Bronchial smooth muscle cell (primary cell): ENCODE measurements at places on chromosomes 5 and 9. TPM values are rescaled to one million over a fixed set of nuclear protein-coding genes. Genes with fewer than 3 reads are reported as not detected.

The ZDHHC11 gene
- total RNA-seq: 0.47 and 3.3 TPM in 2 replicates

The CCT5 gene
- total RNA-seq: 257 and 397 TPM in 2 replicates

The IGFBPL1 gene
- total RNA-seq: not detected in 2 replicates

The RLN2 gene
- total RNA-seq: not detected in 2 replicates

The LCN15 gene
- not detected in 2 replicates for total RNA-seq

The NCS1 gene
- 36.1 and 38.0 TPM in 2 replicates for total RNA-seq

The NSMF gene
- total RNA-seq: 10.5 and 11.3 TPM in 2 replicates

The GMCL2 gene
- total RNA-seq: not detected in 2 replicates

The PRRX2 gene
- 21.5 and 44.3 TPM in 2 replicates for total RNA-seq

The ZNF367 gene
- total RNA-seq: 0.09 and 0.95 TPM in 2 replicates

The NME5 gene
- 2.7 and 3.9 TPM in 2 replicates for total RNA-seq

The NMUR2 gene
- total RNA-seq: not detected in 2 replicates

The TMEFF1 gene
- 1.3 and 2.3 TPM in 2 replicates for total RNA-seq

The PRRC1 gene
- total RNA-seq: 42.1 and 46.8 TPM in 2 replicates

The CHSY3 gene
- total RNA-seq: 0.77 and 1.3 TPM in 2 replicates

The PCDHGC4 gene
- total RNA-seq: 3.2 and 3.3 TPM in 2 replicates

The GFI1B gene
- total RNA-seq: not detected in 2 replicates

The TTC33 gene
- 12.5 and 14.7 TPM in 2 replicates for total RNA-seq

The AUH gene
- total RNA-seq: 32.0 and 39.1 TPM in 2 replicates

The WNK2 gene
- total RNA-seq: under 0.01 TPM in 1 of 2 replicates, not detected in the other

The PCDHA10 gene
- under 0.01 and 0.26 TPM in 2 replicates for total RNA-seq

The TLR4 gene
- 2.2 and 5.8 TPM in 2 replicates for total RNA-seq

The CTNNAL1 gene
- total RNA-seq: 14.0 and 60.4 TPM in 2 replicates

The NR5A1 gene
- not detected in 2 replicates for total RNA-seq

The MEIKIN gene
- not detected in 2 replicates for total RNA-seq

The SLC1A1 gene
- 4.8 and 8.5 TPM in 2 replicates for total RNA-seq

The SPATA31A3 gene
- not detected in 2 replicates for total RNA-seq

The PIP5K1B gene
- not detected in 2 replicates for total RNA-seq

The NPR3 gene
- 12.0 and 74.7 TPM in 2 replicates for total RNA-seq

The ANKRD20A1 gene
- total RNA-seq: 0.16 and 0.34 TPM in 2 replicates

The NTRK2 gene
- under 0.01 and 0.26 TPM in 2 replicates for total RNA-seq

The BOD1 gene
- 95.5 and 128 TPM in 2 replicates for total RNA-seq

The PLPP7 gene
- total RNA-seq: 1.7 and 4.5 TPM in 2 replicates

The OLFML2A gene
- total RNA-seq: 5.7 and 7.4 TPM in 2 replicates

The RASEF gene
- 0.16 TPM in 1 of 2 replicates, not detected in the other for total RNA-seq

The TAF11L8 gene
- total RNA-seq: not detected in 2 replicates

The MAMDC2 gene
- 0.52 and 1.7 TPM in 2 replicates for total RNA-seq

The RAB3C gene
- total RNA-seq: not detected in 2 replicates

The SLC36A3 gene
- not detected in 2 replicates for total RNA-seq

The BHMT gene
- total RNA-seq: not detected in 2 replicates

The INSL4 gene
- not detected in 2 replicates for total RNA-seq

The APBB3 gene
- 19.7 and 30.9 TPM in 2 replicates for total RNA-seq

The WDR38 gene
- total RNA-seq: not detected in 2 replicates
